ENCODE measurements at places on chromosomes 16 and 17. TPM values are rescaled to one million over a fixed set of nuclear protein-coding genes. Genes with fewer than 3 reads are reported as not detected.

The STX1B gene
- 0.84 TPM for total RNA-seq

The CAVIN1 gene
- 569 TPM for total RNA-seq

DNA sequence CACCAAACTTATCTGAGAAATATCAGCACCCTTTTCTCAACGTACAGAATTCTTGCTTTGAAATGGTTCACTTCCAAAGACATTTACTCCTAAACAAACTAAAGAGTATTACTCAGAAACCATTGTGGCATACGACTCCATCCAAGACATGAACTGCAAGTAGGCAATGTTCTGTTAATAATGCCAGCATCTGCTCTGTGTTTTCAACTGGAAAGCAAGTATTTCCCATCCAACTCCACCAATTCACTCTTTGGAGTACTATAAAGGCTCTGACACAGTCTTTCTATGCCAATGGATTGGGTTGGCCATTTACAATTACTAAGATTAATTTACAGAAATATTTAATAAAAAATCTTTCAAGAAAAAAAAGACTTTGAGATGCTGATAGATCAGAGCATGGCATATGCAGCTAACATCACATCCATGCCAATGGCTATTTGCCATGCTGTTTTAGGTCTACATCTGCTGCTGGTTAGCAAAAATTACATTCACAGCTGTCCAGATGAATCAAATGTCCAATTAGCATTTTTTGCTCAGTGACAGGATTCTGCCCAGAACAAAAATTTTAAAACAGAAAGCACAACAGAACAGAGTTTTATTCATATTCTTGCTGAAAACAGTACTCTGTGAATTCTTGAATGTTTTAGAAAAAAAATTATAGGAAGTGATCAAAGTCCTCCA lies 65.9 kb upstream of the HLF start:
- no peak overlapping the region for H3K4me3 ChIP-seq
- DNase-seq = no peak
- H3K4me1 ChIP-seq = no peaks in the 10 kb centered on the region
- H3K27me3 ChIP-seq = no peaks in the 10 kb centered on the region
- H3K36me3 ChIP-seq = no peaks in the 10 kb centered on the region
- no peak overlapping the region for H3K27ac ChIP-seq

GRCh38 chr17:64061178-64061898 lies 40.9 kb upstream of the ICAM2 start:
- DNase-seq = no peak
- H3K4me1 ChIP-seq = no peaks in the 10 kb centered on the region
- H3K27ac ChIP-seq = no peak overlapping the region
- H3K36me3 ChIP-seq = peaks cover 1% of the 10 kb centered on the region
- H3K27me3 ChIP-seq = no peaks in the 10 kb centered on the region

DNA sequence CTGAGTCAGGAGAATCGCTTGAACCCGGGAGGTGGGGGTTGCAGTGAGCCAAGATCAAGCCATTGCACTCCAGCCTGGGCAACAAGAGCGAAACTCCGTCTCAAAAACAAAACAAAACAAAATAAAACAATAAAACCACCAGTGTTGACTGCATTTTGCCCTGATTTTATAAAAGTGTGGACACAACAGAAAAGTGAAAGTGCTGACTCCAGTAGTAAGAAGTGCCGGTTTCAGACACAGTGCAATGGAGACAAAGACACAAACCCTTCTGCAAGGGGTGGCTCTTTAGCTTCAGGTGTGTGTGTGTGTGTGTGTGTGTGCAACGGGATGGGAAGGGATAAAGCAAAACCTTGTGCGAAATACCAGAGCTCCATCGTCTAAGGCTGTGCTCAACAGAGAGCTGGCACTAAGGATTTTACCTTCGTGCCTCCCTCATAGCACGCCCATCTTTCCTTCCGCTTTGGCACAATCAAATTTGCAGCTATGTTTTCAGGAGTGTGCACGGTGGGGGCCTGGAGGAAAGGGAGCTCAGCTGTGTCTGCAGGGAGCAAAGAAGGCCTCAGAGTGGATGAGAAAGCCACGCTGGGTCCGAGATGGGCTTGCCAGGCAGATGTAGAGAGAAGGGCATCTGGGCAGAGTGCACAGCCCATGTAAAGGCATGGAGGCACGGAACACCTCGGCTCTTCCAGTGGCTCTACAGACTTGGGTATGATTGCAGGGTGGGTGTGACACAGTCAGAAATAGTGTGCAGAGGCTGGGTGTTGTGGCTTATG lies 15.5 kb downstream of the MXRA7 start:
- H3K27ac ChIP-seq = peak overlapping the region; percentile 20
- peaks cover 2% of the 10 kb centered on the region for H3K4me1 ChIP-seq
- DNase-seq = peak; percentile 52

DNA sequence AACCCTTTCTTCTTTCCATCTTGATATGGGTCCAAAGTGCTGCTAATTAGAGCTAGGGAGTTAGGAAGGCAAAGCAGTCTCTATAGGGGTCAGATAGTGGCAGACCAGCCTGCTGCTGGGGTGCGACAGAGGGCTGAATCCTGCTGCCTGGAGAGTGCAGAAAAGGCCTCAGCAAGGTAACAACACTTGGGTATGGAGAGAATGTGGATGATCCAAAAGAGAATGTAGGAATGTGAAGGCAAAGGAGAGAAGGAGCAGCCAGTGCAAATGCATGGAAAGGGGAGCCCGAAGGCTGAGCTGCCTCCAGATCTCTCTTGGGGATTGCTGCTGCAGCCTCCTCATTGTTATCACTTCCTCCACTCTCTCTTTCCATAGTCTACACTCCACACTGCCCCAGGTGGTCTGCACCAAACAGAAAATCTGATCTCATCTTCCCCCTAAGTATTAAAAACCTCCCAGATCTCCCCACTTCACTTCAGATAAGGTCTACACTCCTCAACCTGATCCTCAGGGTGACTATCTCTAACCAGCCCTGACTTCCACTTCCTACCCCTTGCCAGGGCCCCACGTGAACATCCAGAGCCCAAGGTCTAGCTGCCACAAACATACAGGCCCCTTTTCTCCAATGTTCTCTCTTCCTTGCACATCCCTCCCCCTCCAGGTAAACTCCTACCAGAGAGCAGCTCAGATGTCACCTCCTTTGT lies 28.8 kb downstream of the TOM1L2 start:
- H3K36me3 ChIP-seq = no peaks in the 10 kb centered on the region
- no peak for DNase-seq
- H3K4me3 ChIP-seq = no peak overlapping the region
- H3K4me1 ChIP-seq = peaks cover 7% of the 10 kb centered on the region
- H3K27me3 ChIP-seq = no peaks in the 10 kb centered on the region

- no peak overlapping the region for H3K27ac ChIP-seq
- H3K36me3 ChIP-seq = peaks cover 2% of the 10 kb centered on the region
- H3K27me3 ChIP-seq = no peaks in the 10 kb centered on the region
These were observed 37.7 kb downstream of the GINS2 start for GRCh38 chr16:85650844-85651628.

DNA sequence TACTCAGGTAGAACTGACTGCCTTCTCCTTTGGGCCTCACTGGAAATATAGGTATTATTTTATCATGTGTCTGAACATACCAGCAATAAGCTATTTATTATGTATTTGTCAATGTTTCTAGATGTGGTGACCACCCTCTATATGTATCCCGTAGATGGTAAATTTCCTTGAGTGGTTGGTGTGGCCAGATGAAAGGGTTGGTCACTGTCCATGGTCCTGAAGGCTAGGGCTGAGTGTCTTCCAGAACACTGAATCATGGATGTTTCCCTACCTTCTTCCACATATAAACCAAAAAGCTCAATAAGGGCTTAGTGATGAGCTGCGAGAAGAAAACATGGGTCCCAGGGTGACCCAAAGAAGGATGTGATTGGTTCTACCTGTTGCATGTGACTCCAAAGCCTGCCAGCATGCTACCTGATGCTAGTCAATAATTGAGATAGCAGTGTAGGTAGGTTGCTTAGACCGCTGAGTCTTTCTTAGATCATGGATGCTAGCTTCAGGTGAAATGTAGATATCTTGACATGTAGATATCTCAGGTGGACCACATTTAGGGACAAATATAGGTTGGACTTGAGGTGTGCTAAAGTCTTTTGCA lies 150.3 kb downstream of the ASIC2 start:
- no peaks in the 10 kb centered on the region for H3K36me3 ChIP-seq
- no peak overlapping the region for H3K4me3 ChIP-seq
- DNase-seq = no peak
- H3K4me1 ChIP-seq = no peaks in the 10 kb centered on the region
- H3K27me3 ChIP-seq = no peaks in the 10 kb centered on the region

GRCh38 chr16:31362476-31363405 lies 7.8 kb downstream of the ITGAX start:
- H3K4me3 ChIP-seq = no peak overlapping the region
- H3K4me1 ChIP-seq = no peaks in the 10 kb centered on the region
- H3K27me3 ChIP-seq = no peaks in the 10 kb centered on the region
- DNase-seq = peak; percentile 32
- no peaks in the 10 kb centered on the region for H3K36me3 ChIP-seq
- H3K27ac ChIP-seq = no peak overlapping the region

DNA sequence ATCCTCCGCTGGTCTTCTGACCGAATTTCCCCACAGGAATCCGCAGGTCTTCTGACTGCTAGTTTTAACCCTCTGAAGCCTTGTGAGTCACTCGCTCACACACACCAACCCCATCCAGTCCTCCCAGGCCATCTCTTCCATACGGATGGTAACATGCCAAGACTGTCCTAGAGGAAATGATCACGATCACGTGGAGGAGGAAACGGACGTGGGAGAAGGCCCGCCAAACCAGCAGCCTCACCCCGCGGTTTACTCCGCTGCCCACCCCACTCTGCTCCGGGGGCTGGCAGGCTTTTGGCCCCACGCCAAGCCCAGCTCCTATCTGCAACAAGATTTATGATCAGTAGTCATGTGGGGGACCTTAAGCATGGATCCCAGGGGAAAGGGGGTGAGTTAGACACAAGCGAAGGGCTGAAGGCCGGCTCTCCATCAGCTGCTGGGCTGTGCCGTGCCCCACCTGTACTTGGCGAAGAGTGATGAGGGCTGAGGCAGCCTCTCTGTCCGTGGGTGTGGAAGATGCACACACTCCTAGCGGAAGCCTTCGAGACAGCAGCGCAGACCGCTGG lies 1.5 kb upstream of the FAAP100 start:
- H3K27ac ChIP-seq = peak overlapping the region; percentile 69
- H3K27me3 ChIP-seq = no peaks in the 10 kb centered on the region
- DNase-seq = no peak
- H3K4me1 ChIP-seq = no peaks in the 10 kb centered on the region

GRCh38 chr16:88293097-88293496 lies 89.7 kb upstream of the ZNF469 start:
- no peaks in the 10 kb centered on the region for H3K4me1 ChIP-seq
- H3K4me3 ChIP-seq = no peak overlapping the region
- no peaks in the 10 kb centered on the region for H3K27me3 ChIP-seq
- H3K27ac ChIP-seq = no peak overlapping the region

All from aorta (tissue), 5 donors.